Smooth muscle cell of the umbilical artery (primary cell): ENCODE measurements at places on chromosomes 1 and 21. TPM values are rescaled to one million over a fixed set of nuclear protein-coding genes. Genes with fewer than 3 reads are reported as not detected.

Gene RYR2
- total RNA-seq, result under 0.01 TPM in 2 replicates

Gene CLDN17
- total RNA-seq, result not detected in 2 replicates

Gene VWA1
- 10.4 and 13.1 TPM in 2 replicates for total RNA-seq

Gene DENND2D
- 3.0 and 3.9 TPM in 2 replicates for total RNA-seq

Gene ADORA1
- 5.7 and 12.8 TPM in 2 replicates for total RNA-seq

Gene LCE3E
- not detected in 2 replicates for total RNA-seq
